ENCODE measurements at places on chromosomes 5 and 9.

- H3K27ac ChIP-seq: no peak overlapping the region
- H3K36me3 ChIP-seq: peaks cover 5% of the 10 kb centered on the region
- no peak overlapping the region for H3K4me3 ChIP-seq
- no peak for DNase-seq
- H3K27me3 ChIP-seq: no peaks in the 10 kb centered on the region
Measured at GRCh38 chr5:151030056-151030336, 9.6 kb downstream of the GPX3 start.

DNA sequence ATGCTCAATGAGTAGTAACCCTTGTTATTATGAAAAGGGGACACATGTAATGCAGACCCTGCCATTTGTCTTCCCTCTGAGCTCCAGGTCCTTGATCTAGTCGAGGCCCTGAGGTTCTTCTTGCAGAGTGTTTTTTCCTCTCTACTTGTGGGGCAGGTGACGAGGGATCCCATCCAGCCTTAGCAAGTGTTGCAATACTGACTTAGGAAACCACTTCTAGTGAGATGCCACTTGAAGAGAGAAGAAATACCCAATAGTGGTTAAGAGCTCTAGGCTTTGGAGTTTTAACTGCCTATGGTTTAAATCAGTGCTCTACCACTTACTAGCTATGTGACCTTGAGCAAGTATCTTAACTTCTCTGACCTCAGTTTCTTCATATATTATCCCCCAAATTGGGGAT lies 10.2 kb downstream of the PPARGC1B start:
- no peak for DNase-seq
- H3K4me3 ChIP-seq: no peak overlapping the region
- H3K36me3 ChIP-seq: no peaks in the 10 kb centered on the region

GRCh38 chr9:132994410-132995120 lies 16.1 kb downstream of the GFI1B start:
- no peak for DNase-seq
- H3K36me3 ChIP-seq: no peaks in the 10 kb centered on the region
- no peak overlapping the region for H3K27ac ChIP-seq
- H3K4me1 ChIP-seq: peaks cover 8% of the 10 kb centered on the region
- H3K27me3 ChIP-seq: no peaks in the 10 kb centered on the region

- no peaks in the 10 kb centered on the region for H3K27me3 ChIP-seq
- no peaks in the 10 kb centered on the region for H3K4me1 ChIP-seq
- no peak overlapping the region for H3K4me3 ChIP-seq
- no peak for DNase-seq
Measured at GRCh38 chr9:99359336-99359735, 137.3 kb downstream of the SEC61B start.

Measured in H1 (cell line).